ENCODE measurements at places on chromosomes 5 and 9. TPM values are rescaled to one million over a fixed set of nuclear protein-coding genes. Genes with fewer than 3 reads are reported as not detected.

PDLIM4 gene
- 79.2 TPM for total RNA-seq

MARCOL gene
- not detected for total RNA-seq

SPATA31D4 gene
- total RNA-seq: not detected

CEL gene
- total RNA-seq: 1.9 TPM

NUTM2G gene
- not detected for total RNA-seq

TAF11L10 gene
- not detected for total RNA-seq

ARAP3 gene
- 1.1 TPM for total RNA-seq

RC3H2 gene
- total RNA-seq: 24.6 TPM

PCDHB11 gene
- total RNA-seq: 0.49 TPM

STK32A gene
- total RNA-seq: 0.26 TPM

FRRS1L gene
- total RNA-seq: 1.5 TPM

PCDHGA6 gene
- 2.9 TPM for total RNA-seq

PCDHA7 gene
- total RNA-seq: 0.19 TPM

ACER2 gene
- total RNA-seq: 3.9 TPM

CCDC192 gene
- not detected for total RNA-seq

LRSAM1 gene
- 13.5 TPM for total RNA-seq

USP20 gene
- total RNA-seq: 12.9 TPM

ARHGEF28 gene
- 34.3 TPM for total RNA-seq

PKD2L2 gene
- total RNA-seq: not detected

PCDH12 gene
- 0.19 TPM for total RNA-seq

SSNA1 gene
- 124 TPM for total RNA-seq

RGMB gene
- 14.2 TPM for total RNA-seq

GFRA3 gene
- total RNA-seq: 0.41 TPM

TEK gene
- total RNA-seq: 0.72 TPM

NR5A1 gene
- not detected for total RNA-seq

RNF183 gene
- total RNA-seq: 2.1 TPM

EGFLAM gene
- 3.3 TPM for total RNA-seq

EQTN gene
- not detected for total RNA-seq

CATSPER3 gene
- 0.76 TPM for total RNA-seq

MAT2B gene
- total RNA-seq: 20.8 TPM

NDUFS6 gene
- 36.1 TPM for total RNA-seq

C5orf52 gene
- not detected for total RNA-seq

DMRT3 gene
- total RNA-seq: not detected
